ENCODE measurements at places on chromosomes 6 and 20.

GRCh38 chr20:44997171-44997570 lies 30.9 kb downstream of the STK4 start:
- no peak for DNase-seq

DNA sequence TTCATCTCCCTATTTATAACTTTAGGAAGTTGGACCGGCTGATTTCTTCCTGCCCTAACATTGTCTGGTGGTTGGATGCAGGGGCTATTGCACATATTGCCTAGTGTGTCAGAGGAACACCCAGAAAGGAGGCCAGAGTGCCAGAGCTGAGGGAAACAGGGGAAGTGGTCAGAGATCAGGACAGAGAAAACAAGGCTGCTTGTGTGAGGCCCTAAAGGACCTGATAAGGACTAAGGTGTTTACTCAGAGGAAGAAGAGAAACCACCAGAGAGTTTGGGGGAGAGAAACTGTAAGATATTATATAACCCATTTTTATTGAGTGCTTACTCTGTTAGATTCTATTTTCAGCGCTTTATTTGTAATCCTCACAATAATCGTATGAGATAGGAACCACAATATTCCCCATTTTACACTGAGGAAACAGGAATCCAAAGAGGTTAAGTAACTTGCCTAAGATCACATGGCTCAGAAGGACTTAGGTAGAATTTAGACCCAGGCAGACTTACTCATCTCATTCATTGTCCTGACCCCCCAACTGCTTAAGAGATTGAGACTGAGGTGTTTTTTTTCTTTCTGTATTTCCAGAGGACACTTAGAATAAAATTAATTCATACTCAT lies 54.0 kb upstream of the REV3L start:
- peak; percentile 5 for DNase-seq

DNA sequence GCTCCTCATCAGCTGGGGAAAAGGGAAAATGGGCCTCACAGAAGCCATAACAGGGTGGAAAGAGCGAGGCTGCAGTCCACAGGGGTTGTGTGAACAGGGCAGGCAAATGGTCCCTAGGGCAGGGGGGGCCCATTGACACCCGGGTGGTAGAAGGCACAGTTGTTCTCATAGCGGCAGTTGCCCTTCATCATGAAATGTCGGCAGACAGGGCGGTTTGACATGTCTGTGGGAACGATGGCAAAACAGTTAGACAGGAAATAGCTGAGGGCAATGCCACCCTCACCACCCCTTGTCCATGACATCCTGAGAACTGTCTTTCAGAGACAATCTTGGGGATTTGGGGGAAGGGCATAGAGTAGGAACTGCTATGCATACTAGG lies 15.6 kb downstream of the PPP1R10 start:
- DNase-seq = peak; percentile 25

GRCh38 chr6:25028328-25028727 lies 92.6 kb upstream of the RIPOR2 start:
- no peak for DNase-seq

- DNase-seq = no peak
Measured at GRCh38 chr20:41524980-41525613, 93.1 kb downstream of the CHD6 start.

- DNase-seq = no peak
Measured at GRCh38 chr6:166308033-166308768, at the start of gene PRR18. Gene PRR18, minus strand, starts transcription at chr6:166308392. Its CDS starts 250 bp downstream, at chr6:166308142.

GRCh38 chr20:10314198-10314597 lies 95.6 kb downstream of the SNAP25 start:
- DNase-seq = no peak

GRCh38 chr6:17902974-17903373 lies 84.5 kb downstream of the KIF13A start:
- DNase-seq = no peak

- no peak for DNase-seq
Measured at GRCh38 chr6:33740794-33741193, 5.9 kb downstream of the IP6K3 start.

DNA sequence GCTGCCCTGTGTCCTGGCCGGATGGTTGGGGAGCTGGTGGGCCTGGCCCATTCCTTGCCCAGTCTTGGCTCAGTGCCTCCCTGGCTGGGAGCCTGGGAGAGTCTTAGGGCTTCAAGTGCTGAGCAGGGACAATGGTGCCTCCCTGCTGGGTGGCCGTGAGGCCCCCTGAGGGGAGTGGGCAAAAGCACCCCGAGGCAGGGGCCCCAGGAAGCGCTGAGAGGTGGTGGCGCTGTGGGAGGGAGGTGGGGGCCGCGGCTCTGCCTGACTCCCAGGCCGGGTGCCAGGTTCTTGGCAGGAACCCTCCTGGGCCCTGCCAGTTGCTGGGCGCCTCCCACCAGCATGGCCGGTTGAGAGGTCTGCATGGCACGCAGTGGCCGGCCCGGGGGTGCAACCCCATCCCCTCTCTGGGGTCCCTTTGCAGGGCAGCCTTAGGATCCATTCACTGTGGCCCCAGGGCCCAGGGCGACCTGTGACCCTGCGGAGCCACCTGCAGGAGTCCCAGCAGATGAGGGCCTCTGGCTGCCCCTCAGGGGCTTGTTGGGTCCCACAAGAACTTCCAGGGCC lies 9.2 kb upstream of the RPS21 start:
- no peak for DNase-seq

GRCh38 chr6:14366872-14367271 lies 249.3 kb downstream of the CD83 start:
- no peak for DNase-seq

- DNase-seq = no peak
Measured at GRCh38 chr6:150184850-150185731, 42.2 kb downstream of the PPP1R14C start.

- DNase-seq = no peak
Measured at GRCh38 chr6:85127168-85127498, 322.8 kb upstream of the NT5E start.

GRCh38 chr20:431012-431904 lies 23.2 kb downstream of the RBCK1 start:
- peak; percentile 30 for DNase-seq

DNA sequence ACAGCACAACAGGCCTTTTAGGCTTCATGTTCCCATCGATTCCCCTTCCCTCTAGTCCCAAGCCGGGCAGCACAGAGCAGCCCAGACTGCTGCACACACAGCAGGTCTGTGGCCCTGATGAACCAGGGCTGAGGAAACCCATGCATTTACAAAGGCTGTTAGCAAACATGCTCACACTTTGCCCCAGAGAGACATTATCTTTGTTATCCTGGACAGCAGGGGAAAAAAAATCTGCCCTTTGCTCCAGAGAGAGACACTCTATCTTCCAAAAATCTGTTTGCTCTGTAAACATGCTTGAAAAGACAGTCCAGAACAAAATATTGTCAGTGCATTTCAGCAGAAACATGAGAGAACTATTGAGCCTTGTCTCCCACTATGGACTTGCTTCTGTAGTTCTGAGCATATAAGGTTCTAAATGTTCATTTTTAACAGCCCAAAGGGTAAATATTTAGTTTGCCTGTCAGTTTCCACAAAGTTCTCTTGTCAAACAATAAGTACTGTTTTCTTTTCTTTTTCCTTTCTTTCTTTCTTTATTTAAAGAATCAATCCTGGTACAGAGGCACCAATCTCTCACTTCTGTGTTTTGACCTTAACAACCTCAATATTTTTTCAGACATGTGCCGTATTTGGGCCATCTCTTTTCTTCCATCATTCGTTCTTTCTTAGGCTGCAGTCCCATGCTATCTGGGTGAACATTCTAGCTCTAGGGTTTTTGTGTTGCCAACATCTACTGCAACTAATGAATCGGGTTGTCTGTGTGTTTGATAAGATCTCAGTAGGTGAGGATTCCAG lies 468.0 kb downstream of the EPM2A start:
- no peak for DNase-seq

DNA sequence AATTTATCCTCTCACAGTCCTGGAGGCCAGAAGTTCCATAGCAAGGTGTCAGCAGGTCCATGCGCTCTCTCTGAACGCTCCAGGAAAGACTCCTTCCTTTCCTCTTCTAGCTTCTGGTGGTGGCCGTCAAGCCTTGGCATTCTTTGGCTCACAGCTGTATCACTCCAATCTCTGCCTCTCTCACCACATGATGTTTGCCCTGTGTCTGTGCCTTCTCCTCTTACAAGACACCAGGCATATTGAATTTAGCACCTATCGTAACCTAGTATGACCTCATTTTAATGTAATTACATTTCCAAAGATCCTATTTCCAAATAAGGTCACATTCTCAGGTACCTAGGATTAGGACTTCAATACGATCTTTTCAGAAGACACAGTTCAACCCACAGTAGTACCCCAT lies 428.5 kb downstream of the CD83 start:
- no peak for DNase-seq

DNA sequence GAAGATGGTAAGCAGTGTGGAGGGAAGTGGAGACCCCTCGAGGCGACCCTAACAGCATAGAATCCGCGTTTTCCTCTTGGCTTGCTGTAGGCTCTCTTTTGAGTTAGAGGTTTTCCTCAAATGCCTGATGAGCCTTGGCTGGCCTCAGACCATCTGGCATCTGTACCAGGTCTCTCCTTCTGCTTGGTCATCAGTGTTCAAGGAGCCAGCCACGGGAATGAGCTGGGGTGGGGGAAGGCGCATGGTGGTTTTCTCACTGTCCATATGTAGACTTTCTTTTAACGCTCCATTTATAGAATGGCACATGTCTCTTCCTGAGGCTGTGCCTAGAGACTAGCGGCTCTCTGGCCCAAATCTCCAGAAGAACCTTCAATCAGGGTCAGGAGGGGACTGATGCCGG lies 8.1 kb upstream of the GUCA1A start:
- DNase-seq = no peak

DNA sequence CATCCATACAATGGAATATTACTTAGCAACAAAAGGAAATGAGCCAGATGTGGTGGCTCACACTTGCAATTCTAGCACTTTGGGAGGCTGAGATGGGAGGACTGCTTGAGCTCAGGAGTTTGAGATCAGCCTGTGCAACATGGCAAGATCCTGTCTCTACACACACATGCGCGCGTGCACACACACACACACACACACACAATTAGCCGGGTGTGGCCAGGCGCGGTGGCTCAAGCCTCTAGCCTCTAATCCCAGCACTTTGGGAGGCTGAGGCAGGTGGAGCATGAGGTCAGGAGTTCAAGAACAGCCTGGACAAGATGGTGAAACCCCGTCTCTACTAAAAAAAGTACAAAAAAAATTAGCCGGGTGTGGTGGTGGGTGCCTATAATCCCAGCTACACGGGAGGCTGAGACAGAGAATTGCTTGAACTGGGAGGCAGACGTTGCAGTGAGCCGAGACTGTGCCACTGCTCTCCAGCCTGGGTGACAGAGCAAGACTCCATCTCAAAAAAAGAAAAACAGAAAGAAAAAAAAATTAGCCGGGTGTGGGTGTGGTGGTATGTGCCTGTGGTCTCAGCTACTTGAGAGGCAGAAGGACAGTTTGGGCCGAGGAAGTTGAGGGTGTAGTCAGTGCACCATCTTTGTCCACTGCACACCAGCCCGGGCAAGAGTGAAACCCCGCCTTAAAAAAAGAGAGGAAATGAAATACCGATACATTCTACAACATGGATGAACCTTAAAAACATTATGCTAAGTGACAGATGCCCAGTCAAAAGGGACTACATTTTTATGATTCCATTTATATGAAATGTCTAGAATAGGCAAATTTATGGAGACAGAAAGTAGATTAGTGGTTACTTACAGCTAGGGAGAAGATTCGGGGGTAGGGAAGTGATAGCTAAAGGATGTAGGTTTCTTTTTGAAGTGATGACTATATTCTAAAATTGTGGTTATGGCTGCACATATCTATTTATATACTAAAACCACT lies 52.5 kb downstream of the RBL1 start:
- DNase-seq = peak; percentile 31

DNA sequence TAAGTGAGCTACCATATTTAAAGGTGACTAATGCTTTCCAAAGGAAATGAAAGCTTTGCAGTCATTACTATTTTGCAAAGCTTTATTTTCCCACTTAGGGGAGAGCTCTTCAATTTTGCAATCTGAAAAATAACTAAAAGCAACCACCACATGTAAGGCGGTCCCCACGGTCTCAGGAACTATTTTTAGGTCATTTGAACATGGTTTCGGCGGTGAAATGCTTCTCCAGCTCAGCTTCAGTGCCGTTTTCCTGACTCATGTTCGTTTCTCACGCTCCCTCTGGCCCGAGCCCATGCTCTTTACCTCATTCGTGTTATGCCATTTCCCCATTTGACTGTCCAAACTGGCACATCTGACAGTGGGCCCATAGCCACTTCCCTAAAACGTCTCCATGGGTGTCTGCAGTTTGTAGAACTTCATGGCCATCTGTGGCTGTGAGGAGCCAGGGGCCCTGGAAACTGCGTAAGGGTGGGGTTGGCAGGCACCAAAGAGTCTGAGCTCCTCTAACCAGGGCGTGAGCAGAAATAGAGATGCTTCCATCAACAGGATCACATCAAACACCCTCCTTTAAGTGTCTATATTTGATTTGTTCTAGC lies 46.5 kb downstream of the ADTRP start:
- peak; percentile 77 for DNase-seq

GRCh38 chr20:40282541-40282940 lies 406.5 kb downstream of the MAFB start:
- no peak for DNase-seq

- no peak for DNase-seq
Measured at GRCh38 chr6:10341605-10342004, 73.3 kb downstream of the TFAP2A start.

DNA sequence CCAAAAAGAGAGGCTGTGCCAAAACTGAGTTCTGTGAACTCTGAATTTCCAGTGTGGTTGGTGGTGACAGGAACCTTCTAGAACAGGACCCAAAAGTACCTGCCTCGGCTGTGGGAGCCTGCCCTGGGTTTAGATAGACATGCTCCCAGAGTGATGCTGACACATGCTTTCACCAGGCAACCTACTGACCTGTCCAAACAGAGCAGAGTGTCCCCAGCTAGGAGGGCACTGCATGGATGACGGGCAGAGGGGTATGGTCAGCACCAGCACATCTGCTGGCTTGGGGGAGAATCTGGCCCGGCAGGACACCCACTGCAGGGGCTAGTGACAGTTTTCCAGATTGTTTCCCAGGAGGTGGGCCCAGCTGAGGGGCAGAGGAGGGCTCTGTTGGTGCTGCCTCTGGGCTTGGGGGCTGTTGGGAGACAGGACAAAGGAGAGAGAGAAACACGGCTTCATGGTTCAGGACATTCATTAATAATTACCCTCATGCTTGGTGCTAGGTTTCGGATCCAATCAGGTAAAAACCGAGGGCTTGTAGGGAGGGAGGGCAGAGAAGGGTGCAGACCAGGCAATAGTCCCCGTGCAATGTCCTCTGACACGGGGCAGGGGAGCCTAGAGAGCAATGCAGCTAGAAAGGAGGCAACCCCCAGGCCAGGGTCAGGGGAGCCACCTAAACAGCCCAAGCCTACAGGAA lies 15.0 kb downstream of the KCNK5 start:
- no peak for DNase-seq

DNA sequence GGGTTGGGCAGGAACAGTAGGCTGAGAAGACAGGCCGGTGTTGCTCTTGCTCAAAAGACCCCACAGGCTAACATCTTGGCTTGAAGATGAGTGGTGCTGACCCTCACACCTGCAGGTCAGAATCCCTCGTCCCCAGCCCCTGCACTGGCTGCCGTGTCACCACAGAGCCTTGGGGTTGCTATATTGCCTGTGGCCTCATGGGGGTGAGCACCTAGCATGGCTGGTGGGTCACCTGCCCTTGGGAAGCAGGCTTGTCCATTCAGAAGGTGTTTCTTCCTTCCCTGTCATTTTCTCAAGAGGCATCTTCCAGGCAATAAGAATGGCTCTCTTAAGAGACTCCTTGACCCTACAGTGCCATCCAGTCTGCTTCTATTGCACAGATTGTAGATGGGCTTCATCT lies 7.7 kb downstream of the SLC22A16 start:
- no peak for DNase-seq

All from CD4-positive, alpha-beta T cell treated with Interferon gamma for 1 hour (primary cell).